ENCODE measurements at places on chromosomes 3 and 15. TPM values are rescaled to one million over a fixed set of nuclear protein-coding genes. Genes with fewer than 3 reads are reported as not detected.

FOXB1 gene
- total RNA-seq: not detected

GRCh38 chr15:48250640-48251076, 44.6 kb downstream of the SLC12A1 start:
- DNase-seq: no peak

PRSS50 gene
- not detected for total RNA-seq

PFKFB4 gene
- 4.5 TPM for total RNA-seq

GRCh38 chr15:75452865-75453702, 1.6 kb upstream of the SIN3A start:
- peak; percentile 87 for DNase-seq

- no peak for DNase-seq
Observed at GRCh38 chr3:196971094-196971698, 2.6 kb upstream of the PIGZ start.

GRCh38 chr3:106255870-106256248, 387.0 kb upstream of the CBLB start:
- DNase-seq: no peak

CCR8 gene
- not detected for total RNA-seq

C3orf38 gene
- 22.9 TPM for total RNA-seq

DNA sequence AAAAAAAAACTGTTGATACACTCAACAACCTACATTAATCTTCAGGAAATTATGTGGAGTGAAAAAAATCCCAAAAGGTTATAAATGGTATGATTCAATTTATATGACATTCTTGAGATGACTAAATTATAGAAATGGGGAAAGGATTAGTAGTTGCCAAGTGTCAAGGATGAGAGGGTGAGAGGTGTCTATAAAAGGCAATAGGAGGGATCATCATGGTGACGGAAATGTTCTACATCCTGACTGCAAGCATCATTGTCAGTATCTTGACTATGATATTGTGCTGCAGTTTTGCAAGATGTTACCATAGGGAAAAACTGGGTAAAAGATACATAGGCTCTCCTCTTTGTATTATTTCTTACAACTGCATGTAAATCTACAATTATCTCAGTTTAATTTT, 125.6 kb downstream of the FRMD5 start:
- no peak for DNase-seq

GRCh38 chr3:65672871-65673815, 365.6 kb downstream of the MAGI1 start:
- no peak for DNase-seq

DNA sequence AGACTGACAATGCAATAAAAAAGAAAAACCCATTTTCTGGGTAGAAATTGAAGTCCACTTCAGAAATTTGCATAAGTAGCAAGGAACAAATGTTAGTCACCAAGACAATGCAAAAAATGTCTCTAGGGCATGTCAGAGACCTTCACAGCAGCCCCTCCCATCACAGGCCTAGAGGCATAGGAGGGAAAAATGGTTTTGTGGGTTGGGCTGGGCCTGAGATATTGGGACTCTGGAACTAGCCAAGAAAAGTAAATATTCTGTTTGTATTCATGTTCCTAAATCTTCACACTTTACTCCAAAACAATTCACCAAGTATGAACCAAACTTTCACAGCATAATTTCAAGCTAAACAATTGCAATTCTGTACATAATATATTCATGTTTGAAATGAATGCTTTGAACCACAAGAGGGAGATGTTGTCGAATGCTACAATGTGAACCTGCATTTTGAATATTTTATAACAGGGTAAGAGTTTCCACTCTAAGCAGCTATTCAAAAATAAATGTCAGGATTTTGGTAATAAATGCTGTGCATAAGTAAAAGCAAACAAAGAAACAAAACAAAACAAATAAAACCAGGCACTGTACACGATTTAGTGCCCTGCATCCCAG, 429.2 kb downstream of the OTOL1 start:
- DNase-seq: no peak

GOLGA6L10 gene
- total RNA-seq: 0.48 TPM

- DNase-seq: no peak
Observed at GRCh38 chr3:179068779-179069530, 2.7 kb downstream of the ZMAT3 start.

GRCh38 chr3:187735837-187736236, 9.4 kb downstream of the BCL6 start:
- no peak for DNase-seq

- DNase-seq: no peak
Observed at GRCh38 chr15:36458411-36458810, 121.0 kb upstream of the CDIN1 start.

- DNase-seq: no peak
Observed at GRCh38 chr3:127221037-127221436, 28.1 kb downstream of the PRR23E start.

DNA sequence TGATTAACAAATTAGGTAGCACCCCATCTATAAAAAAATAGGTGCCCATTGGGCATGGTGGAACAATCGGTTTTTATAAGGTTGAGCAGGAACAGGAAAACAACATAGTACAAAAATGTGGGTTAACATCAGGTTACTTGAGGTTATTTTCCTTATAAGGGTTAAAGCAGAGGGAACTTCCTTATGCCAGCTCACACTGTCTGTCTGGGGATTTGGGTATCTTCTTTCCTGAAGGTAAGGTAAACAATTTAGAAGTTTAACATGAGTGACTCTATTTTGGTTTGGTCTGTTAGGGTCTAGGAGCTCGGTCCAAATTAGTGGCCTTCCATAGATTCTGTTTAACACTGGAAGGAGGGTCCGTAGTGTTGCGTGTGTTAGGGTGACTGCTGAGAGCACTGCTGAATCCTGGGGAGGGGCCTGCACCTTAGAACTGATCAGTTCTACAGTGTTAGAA, 14.7 kb downstream of the CHD2 start:
- no peak for DNase-seq

CLDN11 gene
- total RNA-seq: 26.5 TPM

GRCh38 chr3:163951397-163951987, 1126.8 kb downstream of the SI start:
- DNase-seq: no peak

RNF168 gene
- 24.6 TPM for total RNA-seq

NR2E3 gene
- total RNA-seq: 0.19 TPM

- no peak for DNase-seq
Observed at GRCh38 chr15:70337277-70338186, 239.8 kb upstream of the TLE3 start.

GRCh38 chr3:68919000-68919399, 13.3 kb downstream of the TAFA4 start:
- DNase-seq: no peak

MEX3B gene
- total RNA-seq: 2.7 TPM

- DNase-seq: no peak
Observed at GRCh38 chr15:101652786-101653430, 727 bp upstream of the TM2D3 start.

PHC3 gene
- total RNA-seq: 84.5 TPM

DNA sequence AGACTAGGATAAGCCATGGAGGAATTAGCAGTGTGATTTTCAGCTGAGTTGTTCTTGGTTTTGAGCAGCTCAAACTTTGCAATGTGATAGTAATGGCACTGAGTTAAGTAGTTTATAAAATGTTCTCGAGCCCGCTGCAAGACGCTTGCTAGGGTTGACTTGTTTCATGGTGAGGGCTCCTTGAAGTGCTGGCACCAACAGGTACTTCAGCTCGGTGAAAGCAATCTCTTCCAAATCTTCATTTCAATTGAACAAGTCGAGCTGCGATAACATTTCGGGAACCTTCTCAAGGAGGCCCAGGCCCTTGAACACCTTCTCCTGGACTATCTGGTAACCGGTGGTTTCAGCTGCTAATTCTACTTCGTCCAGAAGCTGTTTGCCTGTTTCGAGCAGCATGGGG, 50.8 kb upstream of the DYNC1LI1 start:
- DNase-seq: no peak

DNA sequence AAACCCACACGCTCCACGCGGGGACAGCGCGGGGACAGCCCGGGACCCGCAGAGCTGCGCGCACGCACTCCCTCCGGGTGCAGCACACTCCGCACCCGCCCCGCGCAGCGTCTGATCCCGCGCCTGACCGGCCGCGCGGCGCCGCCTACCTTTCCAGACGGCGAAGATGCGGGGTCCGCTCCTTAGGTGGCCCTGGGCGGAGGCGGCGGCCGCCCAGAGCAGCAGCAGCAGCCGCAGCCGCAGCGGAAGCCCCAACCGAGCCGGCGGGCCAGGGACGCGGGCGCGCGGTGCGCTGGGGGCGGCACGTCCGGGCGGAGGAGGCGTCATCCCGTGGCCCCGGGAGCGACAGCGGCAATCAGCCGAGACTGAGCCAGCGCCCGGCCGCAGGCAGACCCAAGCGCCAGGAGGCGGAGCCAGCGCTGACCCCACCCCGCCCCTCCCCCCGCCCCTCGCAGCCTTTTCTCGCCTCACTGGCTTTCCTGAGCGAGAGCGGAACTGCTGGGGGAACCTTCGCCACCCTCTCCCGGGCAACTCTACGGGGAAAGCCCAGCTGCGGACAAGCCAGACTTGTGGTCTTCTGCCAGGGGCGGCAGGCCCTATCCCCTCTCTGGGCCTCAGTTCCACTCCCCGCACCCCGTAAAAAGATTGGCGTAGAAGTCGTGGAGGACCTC, at the start of gene SEMA7A:
Gene SEMA7A, minus strand, starts transcription at position 367 of the 671 bp plus-strand sequence. Its CDS starts 40 bp downstream, at position 327.
- peak; percentile 93 for DNase-seq

ZBTB11 gene
- 15.5 TPM for total RNA-seq

DNA sequence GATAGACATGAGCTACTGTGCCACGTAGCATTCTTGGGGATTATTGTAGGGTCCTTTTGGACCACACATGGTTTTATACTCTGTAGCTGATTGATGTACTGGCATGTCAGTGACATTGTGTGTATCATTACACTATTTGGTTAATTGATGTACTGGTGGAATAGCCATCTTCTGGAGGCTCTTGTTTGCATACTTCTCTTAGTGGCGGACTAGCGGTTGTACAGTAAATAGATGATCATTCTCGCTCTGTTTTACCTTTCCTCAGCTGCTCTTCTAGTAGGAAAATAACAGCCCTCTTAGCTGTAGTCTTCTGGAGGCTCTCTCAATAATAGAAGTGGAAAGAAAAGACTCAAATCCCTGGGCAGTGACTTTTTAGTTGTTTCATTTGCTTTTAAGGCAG, 24.8 kb downstream of the IGF1R start:
- DNase-seq: no peak

DNA sequence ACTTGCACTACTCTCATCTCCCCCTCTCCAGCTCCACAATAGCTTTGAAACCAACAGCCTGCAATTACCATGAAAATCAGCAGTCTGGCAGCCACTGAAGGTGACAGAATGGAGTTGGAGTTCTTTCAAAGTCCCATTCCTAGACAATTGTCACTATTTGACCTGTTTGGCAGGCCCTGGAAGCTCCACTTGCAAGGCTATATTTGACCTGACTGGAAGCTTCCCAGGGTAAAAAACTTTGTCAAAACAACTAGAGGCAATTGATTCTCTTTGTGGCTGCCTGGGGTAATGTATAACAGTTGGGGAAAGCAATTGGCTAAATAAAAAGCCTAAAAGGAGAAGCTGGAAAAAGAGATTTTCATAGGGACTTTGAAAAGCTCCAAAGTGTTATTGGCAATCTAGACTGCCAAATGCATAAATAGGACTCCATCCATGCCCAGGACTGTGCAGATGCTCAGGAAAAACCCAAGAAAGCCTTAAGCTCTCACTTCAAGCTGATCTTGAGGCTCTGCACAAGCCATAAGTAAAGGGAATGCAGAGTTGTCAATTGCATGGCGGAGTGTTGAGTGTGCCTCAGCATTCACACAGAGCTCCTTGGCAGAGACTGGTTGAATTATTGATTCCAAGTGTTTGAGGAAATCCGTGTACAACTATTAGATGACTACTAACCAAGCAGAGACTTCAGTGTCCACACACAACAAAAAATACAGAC, 18.3 kb downstream of the GREM1 start:
- no peak for DNase-seq

TNFAIP8L3 gene
- total RNA-seq: 151 TPM

- DNase-seq: no peak
Observed at GRCh38 chr3:99865321-99865720, 47.7 kb downstream of the CMSS1 start.

GRCh38 chr3:123499322-123499721, 50.4 kb upstream of the ADCY5 start:
- DNase-seq: no peak

MEGF11 gene
- total RNA-seq: not detected

LRTM1 gene
- not detected for total RNA-seq

DNA sequence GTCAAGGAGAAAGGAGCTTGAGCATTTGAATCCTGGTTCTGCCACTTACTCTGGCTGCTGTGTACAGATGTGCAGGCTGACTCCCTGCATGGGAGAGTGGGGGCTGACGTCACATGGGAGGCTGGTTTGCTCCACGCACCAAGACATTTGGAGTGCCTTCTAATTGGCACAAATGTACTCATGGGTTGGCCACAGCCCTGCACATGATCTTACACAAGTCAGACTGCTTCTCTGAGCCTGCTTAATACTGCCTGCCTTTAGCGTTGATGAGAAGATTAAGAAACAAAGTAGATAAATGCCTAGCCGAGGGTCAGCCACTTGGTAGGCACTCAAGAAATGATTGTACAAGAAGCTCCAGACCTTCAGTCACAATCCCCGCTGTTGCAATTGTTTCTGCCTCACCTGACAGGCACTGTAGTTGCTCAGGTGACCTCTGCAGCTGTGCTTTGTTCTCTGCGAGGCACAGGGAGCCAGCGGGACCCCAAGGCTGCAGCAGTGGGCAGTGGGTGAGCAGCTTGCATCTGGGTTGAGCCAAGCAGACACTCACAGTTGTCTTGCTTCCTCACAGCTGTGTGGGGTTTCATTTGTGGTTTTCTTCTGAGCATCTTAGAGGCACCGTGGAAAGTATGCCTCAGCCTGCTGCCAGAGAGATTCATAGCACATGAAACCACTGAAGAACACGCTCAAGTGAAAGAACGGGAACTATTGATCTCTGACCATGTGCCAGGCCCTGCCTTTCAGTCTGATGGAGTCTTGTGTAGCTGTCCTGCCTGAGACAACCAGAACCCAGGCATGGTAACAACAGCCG, 33.1 kb downstream of the GRK7 start:
- no peak for DNase-seq

- DNase-seq: no peak
Observed at GRCh38 chr15:72857331-72858063, 73.9 kb upstream of the ADPGK start.

GRCh38 chr3:171375666-171376595, 84.3 kb downstream of the TNIK start:
- no peak for DNase-seq

FEZF2 gene
- not detected for total RNA-seq

DNA sequence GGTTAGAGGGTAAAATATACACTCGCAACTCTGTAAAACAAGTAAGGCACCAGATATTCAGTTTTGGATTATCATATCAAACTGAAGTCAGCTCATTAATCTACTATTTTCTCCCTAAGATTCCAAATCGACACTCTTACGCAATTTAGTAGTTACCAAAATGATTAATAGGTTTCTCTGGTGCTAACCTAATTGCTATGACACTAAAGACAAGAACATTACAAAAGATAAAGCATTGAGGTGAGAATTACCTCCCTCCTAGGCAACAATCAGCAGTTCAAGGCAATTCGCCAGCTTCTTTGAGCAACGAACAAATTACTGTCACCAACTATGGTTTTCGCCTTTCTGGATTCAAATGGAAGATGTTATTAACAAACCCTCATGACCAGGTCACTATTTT, 1305.0 kb downstream of the ROBO2 start:
- no peak for DNase-seq

COL6A5 gene
- not detected for total RNA-seq

- DNase-seq: peak; percentile 76
Observed at GRCh38 chr3:13507570-13508339, 27.6 kb downstream of the HDAC11 start.

GRCh38 chr3:700514-700913, 392.3 kb upstream of the CNTN6 start:
- no peak for DNase-seq

MLF1 gene
- total RNA-seq: 14.3 TPM

Measured in posterior vena cava (tissue), 2 donors.